ENCODE measurements at places on chromosomes 1 and 21.

DNA sequence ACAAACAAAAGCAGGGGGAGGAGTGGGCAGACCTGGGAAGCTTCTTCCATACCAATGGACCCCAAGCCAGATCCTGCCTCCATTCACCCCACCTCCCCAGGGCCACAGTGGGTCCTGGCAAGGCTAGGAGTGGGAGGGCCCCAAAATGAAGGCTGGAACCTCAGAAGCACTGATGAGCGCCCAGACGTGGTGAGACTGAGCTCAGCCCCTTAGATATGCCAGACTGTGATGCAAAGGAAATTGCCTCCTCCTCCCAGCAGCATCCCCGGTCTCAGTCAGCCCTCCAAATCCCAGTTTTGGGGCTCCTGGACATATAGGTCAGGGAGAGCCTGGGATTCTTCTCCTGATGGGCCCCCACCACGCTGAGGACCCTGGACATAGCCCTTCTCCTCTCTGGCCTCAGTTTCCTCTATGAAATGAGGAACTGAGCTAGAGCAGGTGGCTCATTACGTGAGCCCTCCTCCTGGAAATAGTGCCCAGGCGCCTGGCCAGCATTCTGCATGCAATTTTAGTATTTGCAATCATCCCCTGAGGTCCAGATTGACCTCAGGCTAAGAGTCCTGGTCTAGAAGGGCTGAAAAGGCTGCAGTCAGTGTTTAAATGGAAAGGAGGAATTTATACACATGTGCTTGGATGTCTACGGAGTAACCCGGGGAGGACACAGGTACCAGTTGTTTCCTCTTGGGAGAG, 33.5 kb downstream of the RHBG start:
- no peak for DNase-seq

DNA sequence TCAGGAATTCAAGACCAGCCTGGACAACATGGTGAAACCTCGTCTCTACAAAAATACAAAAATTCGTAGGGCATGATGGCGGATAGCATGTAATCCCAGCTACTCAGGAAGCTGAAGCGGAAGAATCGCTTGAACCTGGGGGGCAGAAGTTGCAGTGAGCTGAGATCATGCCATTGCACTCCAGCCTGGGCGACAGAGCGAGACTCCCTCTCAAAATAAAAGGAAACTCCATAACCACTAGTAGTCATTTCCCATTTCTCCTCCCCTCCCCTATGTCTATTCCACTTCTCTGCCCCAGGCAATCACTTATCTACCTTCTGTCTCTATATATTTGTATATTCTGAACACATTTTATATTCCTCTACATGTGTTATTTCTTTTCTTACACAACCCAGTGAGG, 4.0 kb upstream of the CEP350 start:
- DNase-seq = no peak

DNA sequence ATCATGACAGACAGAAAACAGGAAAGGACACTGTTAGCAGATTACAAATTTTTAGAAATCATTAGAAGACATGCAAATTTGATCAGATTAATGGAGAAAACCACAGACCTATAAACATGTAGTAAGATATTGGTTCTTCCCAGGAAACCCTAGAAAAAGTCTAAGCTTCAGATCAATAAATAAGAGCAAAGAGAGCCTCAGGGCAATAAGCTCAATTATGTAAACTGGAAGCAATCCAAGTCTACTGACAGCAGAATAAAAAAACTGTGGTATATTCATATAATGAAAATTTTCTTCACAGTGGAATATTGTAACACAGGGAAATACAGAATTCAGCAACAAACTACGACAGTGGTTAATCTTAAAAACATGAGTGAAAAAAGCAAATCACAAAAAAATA, 36.3 kb downstream of the NRDC start:
- peak; percentile 30 for DNase-seq

DNA sequence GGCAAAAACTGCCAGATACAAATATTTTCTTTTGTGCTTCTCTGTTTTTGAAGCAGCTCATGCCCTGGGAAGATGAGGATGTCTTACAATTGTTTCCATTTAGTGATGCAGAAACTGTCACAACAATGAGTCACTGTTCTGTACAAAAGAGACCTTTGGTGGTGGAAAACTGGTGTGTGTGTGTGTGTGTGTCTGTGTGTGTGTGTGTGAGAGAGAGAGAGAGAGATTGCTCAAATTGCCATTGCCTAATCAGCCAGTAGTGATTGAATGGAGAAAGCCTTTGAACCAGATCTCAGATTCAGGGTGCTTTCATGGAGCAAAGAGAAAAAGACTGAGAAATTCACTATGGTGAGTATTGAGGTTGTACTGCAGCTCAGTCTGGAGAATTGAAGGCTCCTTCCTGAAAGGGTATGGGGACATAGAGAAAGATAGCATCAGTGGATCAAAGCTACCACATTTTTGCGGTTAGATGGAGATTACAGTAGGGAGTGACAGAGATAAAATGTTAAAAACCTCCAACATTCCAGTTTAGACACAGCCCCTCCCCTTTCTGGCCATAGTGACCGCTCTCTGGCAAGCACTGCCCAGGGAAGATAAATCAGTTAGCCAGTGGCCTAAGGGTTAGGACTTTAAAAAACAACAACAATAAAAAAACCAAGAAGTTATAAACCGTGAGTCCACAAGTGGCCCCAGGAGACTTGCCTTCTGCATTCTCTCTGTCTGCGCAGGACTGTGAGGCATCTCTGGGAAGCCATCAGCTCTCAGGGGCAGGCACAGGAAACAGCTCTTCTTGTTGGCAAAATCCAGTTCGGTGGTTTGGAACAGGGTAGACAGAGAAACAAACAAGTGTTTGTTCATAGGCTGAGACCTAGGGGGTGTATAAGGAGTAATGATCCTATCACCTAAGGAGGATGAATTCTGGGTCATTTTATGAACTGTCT, 406.5 kb downstream of the DUSP10 start:
- DNase-seq = no peak

GRCh38 chr21:25424048-25424447, 183.2 kb downstream of the MRPL39 start:
- no peak for DNase-seq

DNA sequence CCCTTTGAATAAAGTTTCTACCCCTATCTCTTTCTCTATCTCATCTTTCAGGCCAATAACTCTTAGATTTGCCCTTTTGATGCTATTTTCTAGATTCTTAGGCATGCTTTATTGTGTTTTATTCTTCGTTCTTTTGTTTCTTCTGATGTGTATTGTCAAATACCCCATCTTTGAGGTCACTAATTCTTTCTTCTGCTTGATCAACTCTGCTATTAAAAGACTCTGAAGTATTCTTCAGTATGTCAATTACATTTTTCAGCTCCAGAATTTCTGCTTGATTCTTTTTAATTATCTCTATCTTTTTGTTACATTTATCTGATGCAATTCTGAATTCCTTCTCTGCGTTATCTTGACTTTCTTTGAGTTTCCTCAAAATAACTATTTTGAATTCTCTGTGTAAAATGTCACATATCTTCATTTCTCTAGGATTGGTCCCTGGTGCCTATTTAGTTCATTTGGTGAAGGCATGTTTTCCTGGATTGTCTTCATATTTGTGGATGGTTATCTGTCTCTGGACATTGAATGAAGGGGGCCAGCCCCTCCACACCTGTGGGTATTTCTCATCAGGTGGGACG, 11.2 kb upstream of the CYP2J2 start:
- no peak for DNase-seq

GRCh38 chr1:96833376-96833775, 111.8 kb downstream of the PTBP2 start:
- no peak for DNase-seq

- DNase-seq = no peak
Observed at GRCh38 chr1:221839782-221840395, 98.0 kb upstream of the DUSP10 start.

DNA sequence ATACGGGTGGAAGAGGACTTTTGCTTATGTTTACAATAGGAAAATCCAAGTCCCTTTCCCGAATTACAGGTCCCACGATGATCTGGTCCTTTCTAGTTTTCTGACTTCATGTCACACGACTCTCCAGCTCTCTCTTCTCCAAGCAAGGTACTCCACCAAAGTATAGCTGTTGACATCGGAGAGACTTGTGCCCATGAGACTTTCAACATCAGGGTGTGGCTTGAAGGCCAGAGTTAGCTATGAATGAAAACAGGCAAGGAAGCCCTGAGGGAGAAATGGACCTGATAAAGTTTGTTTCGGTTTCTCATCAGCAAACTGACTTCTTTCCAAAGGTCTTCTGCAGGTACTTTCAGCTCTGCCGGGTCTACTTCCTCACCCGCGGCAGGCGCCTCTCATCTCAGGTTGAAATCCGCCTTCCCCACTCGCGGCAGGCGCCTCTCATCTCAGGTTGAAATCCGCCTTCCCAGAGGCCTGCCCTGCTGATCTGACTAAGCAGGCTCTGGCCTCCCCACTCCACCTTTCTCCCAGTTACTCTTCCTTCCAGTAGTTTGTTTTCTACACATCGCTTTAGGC, 2.1 kb upstream of the PER3 start:
- DNase-seq = no peak

DNA sequence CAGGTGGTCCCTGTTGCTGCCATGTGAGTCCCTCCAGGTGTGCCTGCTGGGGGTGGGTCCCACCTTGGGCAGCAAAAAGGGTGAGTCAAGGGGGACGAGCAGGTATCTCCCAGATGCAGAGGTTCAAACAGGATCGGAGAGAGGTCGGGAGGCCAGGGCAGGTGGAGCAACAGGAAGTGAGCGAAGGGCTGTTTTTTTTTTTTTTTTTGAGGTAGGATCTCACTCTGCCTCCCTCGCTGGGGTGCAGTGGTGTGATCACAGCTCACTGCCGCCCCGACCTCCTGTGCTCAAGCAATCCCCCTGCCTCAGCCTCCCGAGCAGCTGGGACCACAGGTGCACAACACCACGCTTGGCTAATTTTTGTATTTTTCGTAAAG, 39.4 kb downstream of the SLC2A7 start:
- DNase-seq = no peak

- DNase-seq = no peak
Observed at GRCh38 chr1:206097381-206097780, 19.8 kb downstream of the AVPR1B start.

- DNase-seq = no peak
Observed at GRCh38 chr1:225685476-225686176, 32.7 kb upstream of the ENAH start.

GRCh38 chr1:76254104-76255030, 179.8 kb downstream of the ST6GALNAC3 start:
- DNase-seq = no peak

DNA sequence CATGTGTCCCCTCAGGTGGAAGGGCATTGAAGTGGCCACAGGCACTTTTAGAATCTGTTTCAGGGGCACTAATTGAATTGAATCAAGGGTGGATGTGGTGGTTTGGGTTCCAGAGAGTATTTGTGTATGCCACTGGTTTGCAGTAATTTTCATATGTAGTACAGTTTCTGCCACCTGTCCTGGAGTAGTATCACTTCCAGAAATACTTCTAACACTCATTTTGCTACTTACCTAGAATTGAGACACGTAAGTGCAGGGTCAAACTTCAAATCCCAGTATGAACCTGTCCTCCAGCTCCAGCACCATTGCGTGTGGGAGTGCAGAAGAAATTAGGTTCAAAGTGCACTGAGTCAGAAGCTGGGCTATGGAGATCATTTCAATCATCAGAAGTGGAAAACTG, 26.8 kb downstream of the RSPH1 start:
- DNase-seq = no peak

- no peak for DNase-seq
Observed at GRCh38 chr1:8520483-8520966, 202.6 kb downstream of the SLC45A1 start.

GRCh38 chr21:14533499-14534428, 12.4 kb downstream of the SAMSN1 start:
- DNase-seq = no peak

DNA sequence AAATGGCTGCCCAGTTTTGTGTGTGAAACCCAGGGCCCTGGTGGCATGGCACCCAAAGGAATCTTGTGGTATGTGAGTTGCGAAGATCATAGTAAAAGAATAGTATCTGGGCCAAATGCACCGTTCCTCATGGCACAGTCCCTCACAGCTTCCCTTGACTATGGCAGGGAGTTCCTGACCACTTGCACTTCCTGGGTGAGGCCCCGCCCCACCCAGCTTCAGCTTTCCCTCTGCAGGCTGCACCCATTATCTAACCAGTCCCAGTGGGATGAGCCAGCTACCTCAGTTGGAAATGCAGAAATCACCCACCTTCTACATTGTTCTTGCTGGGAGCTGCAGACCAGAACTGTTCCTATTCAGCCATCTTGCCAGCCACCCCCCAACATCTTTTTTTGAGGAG, 63.0 kb downstream of the SLC5A9 start:
- DNase-seq = no peak

DNA sequence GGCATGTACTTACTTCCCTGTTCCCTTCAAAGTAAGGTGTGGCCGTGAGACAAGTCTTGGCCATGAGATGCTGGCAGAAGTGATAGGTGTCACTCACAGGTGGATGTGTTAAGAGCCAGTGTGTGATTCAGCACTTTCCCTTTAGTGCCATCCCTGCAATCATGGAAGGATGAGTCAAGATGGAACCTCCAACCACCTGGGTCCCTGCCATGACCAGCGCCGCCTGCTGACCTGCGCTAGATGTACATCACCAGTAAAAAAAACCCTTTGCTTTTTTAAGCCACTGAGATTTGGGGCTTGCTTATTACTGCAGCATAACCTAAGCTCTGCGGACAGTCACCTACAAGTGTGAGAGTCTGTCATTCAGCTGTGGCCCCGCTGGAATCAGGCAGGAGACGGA, 71.7 kb downstream of the TOMM20 start:
- DNase-seq = no peak

- no peak for DNase-seq
Observed at GRCh38 chr1:110786802-110787327, 86.1 kb upstream of the CD53 start.

DNA sequence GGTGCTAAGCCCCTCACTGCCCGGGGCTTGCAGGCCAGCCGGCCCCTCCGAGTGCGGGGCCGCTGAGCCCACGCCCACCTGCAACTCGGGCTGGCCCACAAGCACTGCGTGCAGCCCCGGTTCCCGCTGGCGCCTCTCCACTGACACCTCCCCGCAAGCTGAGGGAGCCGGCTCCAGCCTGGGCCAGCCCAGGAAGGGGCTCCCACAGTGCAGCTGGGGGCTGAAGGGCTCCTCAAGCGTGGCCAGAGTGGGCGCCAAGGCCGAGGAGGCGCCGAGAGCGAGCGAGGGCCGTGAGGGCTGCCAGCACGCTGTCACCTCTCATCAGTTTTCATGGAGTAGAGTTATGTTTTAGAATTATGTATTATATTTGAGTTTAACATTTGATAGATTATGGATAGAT, 176.5 kb upstream of the FAM78B start:
- DNase-seq = no peak

- DNase-seq = peak; percentile 41
Observed at GRCh38 chr1:30286241-30286987, 437.0 kb downstream of the MATN1 start.

- DNase-seq = no peak
Observed at GRCh38 chr1:45883658-45884057, 80.2 kb downstream of the MAST2 start.

- DNase-seq = no peak
Observed at GRCh38 chr1:161054232-161054631, 8.5 kb upstream of the USF1 start.

- DNase-seq = no peak
Observed at GRCh38 chr1:114207635-114208034, 54.0 kb upstream of the SYT6 start.

All from NCI-H1105 treated with DMSO at 0.1 percent for 48 hours (cell line).